ENCODE measurements at places on chromosomes 5 and 9.

- DNase-seq, result no peak
These were observed 1.1 kb upstream of the TNFAIP8 start for GRCh38 chr5:119354537-119355243.

DNA sequence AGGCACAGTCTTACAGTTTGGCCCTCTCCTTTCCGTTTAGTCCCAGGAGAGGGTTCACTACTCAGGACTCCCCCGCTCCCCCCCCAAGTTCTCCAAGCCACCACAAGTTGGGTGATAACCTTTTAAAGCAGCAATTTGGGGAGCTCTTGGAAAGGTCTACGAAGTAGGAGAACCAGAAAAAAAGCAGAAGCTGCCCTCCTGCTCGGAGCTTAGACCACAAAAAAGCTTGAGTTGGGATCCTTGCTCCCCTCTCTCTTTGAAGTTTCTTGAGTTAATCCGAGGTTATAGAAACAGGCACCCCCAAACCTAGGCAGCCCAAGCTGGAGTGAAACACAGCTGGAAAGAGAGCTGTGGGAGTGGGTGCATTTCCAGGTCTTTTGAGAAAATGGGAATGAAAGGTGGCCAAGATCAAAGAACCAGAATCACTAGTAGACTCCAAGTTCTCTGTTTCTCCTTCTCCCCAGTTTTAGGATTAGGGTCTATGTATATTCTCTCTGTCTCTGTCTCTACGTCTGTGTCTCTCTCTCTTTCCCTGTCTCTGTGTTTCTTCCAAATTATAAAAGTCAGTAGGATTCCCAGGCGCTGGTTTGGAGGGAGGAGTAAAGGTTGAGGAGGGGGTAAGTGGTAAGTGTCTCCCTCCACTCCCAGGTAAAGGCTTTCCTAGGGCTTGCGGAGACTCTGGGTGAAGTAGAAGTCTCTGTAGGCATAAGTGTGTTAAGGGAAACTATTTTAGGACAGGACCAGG, 2.8 kb downstream of the LHX2 start:
- DNase-seq, result no peak

DNA sequence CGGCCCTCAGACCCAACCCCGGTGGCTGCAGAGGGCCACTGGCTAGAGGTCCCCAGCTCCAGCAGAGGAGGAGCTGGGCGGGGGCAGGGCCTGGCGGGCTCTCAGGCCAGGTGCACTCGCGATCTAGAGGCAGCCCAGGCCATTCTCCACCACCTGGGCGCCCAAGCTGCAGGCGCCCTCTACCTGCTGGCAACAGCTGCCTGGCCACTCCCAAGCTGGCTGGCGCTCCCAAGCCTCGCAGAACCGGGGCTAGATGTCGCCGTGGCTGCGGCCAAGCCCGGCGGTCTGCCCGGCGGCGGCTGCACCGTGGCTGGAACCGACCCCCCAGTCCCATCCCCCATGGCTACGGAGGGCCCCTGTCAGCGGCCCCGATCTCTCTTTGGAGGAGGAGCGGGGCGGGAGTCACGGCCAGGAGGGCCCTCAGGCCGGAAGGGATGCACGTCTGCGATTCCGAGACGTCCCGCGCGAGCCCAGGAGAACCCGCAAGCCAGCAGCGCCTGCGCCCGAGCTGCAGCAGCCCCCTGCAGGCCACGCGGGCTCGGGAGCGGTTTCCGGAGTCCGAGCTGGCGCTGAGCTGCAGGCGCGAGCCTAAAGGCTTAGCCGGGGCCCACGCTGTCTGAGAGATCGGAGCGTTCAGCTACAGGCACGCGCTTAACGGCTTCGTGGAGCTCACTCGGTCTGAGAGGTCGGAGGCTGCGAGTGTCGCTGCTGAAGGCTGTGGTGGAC, 44.3 kb upstream of the BICD2 start:
- no peak for DNase-seq

- DNase-seq, result no peak
These were observed 117.5 kb upstream of the BOD1 start for GRCh38 chr5:173733831-173734501.

All from coronary artery (tissue), 2 donors.